ENCODE measurements at places on chromosomes 12 and 14.

GRCh38 chr14:99681101-99681831 lies 2.8 kb upstream of the CYP46A1 start:
- DNase-seq = peak; percentile 52

DNA sequence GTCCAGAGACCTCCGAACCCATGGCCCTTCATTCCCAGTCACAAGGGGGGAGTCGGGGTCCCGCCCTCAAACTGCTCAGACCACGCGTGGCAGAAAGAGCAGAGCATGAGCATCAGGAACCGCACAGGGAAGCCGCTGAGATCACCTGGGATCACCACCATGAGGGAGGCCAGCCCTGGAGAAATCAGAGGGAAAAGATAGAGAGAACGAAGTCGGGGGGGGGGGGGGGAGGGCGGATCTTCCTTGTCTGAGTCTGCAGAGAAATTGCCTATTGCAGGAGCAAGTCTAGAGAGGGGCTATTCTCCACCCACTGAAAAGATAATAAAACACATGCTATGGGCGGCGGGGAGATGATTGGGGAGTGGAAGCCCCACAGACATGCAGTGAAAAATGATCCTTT lies 884 bp upstream of the TMEM132C start:
- DNase-seq = peak; percentile 52

- DNase-seq = peak; percentile 94
Observed at GRCh38 chr12:53701518-53702264, 25.6 kb downstream of the CALCOCO1 start.

DNA sequence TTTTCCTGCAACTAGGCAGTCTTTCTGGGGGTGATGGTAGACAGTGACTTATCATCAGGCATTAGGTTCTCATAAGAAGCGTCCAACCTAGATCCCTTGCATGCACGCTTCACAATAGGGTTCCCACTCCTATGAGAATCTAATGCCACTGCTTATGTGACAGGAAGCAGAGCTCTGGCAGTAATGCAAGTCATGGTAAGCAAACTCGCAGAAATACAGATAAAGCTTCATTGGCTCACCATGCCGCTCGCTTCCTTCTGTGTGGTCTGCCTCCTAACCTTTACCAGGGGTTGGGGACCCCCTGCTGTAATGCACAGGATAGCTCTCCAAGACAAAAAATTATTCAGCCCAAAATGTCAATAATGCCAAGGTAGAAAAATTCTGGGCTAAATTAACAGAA lies 864.2 kb downstream of the TRHDE start:
- no peak for DNase-seq

DNA sequence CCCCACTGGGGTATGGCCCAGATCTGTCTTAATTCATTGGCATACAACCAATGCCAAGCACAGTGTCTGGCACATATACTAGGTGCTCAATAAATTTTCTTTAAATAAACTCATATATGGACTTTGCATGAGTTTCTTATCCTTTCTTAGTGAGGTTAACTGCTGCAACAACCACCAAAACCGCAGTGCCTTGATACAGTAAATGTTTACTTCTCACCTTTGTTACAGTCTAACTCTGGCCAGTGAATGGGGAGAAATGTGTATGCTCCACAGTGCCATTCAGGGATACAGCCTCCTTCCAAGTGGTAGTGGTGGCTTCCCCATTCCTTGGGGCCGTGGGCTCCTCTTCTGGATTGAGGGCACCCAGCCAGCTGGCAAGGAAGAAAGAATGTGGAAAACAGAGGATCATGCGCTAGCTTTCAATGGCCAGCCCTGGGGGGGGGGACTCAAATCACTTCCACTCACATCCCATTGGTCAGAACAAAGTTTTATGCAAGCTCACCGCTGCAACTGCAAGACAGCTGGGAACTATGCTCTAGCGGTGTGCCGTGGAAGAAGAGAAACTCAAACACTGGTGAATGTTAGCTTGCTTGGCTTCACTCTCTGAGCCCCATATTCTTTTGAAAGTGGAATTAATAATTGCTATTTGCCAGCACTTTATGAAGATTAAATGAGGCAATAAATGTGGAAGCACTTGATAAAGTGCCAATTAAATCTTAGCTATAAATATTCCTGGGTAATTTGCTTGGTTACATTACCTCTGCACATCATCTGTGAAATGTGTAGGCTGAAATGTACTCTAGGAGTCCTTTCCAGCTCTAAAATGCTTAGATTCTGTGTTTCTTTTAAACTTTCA lies 51.0 kb upstream of the SOCS2 start:
- peak; percentile 36 for DNase-seq

DNA sequence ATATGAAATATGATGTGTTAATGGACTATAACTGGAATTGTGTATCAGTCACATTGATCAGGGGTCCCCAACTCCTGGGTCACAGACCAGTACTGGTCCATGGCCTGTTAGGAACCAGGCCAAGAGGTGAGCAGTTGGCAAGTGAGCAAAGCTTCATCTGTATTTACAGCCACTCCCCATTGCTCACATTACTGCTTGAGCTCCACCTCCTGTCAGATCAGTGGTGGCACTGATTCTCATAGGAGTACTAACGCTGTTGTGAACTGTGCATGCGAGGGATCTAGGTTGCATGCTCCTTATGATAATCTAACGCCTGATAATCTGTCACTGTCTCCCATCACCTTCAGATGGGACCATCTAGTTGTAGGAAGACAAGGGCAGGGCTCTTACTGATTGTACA lies 72.3 kb downstream of the CDK17 start:
- DNase-seq = no peak

GRCh38 chr12:7373226-7373625 lies 69.4 kb downstream of the ACSM4 start:
- DNase-seq = no peak

- DNase-seq = peak; percentile 97
Observed at GRCh38 chr14:75147423-75148071, 20.7 kb upstream of the NEK9 start.

- DNase-seq = no peak
Observed at GRCh38 chr14:104598910-104599273, 5.7 kb downstream of the TMEM179 start.

DNA sequence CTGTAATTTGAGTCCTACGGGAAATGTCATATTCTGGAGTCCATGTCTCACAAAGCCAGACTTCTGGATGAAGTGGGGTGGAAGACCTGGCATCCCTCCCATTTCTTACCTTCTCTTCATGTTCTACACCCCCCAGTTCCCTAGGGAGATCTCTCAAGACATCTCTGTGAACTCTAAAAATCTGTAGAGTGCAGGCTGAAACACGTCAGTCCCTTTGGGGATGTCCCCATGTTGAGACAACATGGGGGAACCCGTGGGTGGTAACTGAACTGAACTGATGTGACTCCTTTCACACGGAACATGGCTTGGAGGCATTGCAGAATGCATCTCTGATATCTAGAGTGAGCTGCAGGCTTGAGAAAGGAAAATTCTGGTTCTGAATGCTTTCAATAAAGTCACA lies 15.2 kb downstream of the SERPINA12 start:
- no peak for DNase-seq

DNA sequence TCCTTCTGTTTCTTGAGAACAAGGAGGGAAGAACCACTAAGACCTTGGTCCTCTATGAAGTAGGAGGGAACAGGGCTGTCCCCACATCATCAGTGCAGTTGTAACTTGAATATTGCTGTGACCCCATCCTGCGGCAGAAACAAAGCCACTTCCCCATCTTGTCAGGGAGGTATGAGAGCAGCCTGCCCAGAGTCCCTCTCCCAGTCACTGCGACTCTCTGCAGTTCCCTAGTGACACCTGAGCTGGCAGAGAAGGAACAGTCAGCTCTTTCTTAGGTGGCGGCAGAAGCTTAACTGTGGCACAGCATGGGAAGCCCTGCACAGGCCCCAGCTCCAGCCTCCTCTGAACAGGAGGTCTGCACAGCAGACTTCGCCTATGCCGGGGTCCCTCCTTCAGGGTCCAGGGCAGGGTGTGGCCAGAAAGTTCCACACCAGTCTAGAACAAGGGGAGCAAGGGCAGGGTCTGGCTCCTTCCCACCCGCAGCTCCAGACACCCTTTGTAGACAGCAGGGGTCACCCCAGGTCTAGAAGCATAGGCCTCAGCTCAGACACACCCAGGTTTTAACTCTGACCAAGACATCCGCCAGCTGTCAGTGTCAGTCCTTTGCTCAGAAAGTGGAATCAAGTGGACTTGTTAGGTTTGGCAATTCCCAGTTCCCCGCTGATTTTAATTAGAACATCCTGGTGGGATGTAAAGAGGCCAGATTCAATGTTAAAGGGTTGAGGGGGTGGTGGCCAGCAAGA lies 36.8 kb downstream of the DEGS2 start:
- DNase-seq = no peak

GRCh38 chr12:110373025-110373424 lies 30.5 kb downstream of the ANAPC7 start:
- DNase-seq = peak; percentile 40

DNA sequence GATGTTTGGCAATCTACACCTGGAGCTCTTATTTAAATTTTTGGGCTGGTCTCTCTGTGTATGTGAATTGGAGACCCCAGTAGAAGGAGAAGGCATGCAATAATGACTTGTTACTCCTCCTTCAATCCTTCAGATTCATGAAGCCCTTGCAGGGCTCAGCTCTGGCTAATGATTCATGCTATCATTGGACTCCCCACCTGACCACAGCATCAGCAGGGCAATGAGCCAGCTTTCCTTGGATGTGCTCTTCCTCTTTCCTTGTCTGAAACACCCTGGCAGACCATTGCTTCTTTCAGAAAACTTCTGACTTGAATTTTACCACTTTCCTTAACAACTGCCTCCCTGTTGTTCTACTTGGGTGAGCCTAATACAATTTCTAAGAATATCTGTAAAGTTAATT lies 1019.2 kb downstream of the AACS start:
- no peak for DNase-seq

GRCh38 chr12:31246470-31246850 lies 79.5 kb downstream of the SINHCAF start:
- peak; percentile 87 for DNase-seq

GRCh38 chr12:122403115-122403770 lies 19.2 kb downstream of the CLIP1 start:
- no peak for DNase-seq

DNA sequence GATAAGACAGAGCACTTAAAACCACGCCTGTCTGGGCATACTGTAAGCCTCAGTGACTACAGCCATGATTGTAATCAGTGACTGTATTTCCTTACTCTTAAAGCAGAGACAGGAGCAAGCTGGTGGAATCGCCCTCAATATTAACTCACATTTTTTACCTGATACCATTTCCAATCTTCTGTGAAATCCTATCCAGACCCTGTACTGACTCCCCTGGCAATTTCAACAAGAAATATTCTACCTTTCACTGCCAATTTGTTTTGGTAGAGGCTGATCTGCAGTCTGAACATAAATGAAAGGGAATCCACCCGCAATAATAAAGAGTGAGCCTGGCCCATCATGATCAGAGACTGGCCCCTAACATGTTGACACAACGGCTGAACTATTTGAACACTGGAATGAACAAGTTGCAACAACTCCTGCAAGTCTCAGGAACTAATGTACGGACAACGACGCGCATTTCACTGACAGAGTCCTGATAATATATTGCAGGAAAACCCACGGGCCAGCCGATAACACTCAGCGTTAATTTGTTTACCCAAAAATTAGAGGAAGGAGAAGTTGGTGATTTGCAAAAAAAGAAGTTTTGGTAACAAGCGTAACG lies 195.5 kb upstream of the BTG1 start:
- DNase-seq = no peak

GRCh38 chr14:60106339-60106738 lies 14.6 kb downstream of the PCNX4 start:
- no peak for DNase-seq

DNA sequence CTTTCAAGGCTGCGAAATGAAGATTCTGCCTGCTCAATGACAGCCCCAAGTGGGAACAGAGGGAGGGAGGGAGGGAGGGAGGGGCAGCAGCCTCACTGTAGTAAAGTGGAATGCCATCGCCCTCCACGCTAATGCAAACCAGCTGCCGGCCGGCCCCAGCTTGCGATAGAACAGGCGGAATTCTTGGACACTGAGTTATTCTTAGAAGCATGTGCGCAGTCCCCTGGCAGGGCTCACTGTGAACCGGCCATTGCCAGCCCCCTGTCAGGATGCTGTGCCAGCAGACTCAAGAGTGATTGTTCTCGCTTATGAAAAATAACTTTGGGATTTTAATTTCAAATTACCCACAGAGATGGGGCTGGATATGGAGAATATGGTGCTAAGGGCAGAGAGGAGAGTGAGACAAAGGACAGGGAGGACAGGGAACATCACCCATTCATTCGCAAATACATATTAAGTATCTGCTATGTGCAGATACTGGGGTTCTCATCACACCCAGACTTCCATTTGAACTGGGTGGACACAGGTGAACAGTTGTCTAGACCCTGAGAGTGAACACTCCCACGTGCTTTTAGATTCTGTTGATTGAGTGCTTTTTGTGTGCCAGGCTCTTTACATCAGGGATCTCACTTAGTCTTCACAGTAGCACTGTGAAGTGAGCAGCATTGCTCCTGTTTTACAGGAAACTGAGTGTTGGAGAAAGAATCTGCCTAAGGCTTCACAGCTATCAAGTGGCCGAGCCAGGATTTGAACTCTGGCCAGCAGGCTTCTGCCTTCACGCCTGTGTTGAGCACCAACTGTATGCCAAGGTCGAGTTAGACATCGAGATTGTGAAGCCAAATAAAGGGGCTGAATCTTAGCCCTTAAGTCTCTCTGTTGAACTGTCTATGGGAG lies 192.9 kb downstream of the C12orf75 start:
- peak; percentile 93 for DNase-seq

DNA sequence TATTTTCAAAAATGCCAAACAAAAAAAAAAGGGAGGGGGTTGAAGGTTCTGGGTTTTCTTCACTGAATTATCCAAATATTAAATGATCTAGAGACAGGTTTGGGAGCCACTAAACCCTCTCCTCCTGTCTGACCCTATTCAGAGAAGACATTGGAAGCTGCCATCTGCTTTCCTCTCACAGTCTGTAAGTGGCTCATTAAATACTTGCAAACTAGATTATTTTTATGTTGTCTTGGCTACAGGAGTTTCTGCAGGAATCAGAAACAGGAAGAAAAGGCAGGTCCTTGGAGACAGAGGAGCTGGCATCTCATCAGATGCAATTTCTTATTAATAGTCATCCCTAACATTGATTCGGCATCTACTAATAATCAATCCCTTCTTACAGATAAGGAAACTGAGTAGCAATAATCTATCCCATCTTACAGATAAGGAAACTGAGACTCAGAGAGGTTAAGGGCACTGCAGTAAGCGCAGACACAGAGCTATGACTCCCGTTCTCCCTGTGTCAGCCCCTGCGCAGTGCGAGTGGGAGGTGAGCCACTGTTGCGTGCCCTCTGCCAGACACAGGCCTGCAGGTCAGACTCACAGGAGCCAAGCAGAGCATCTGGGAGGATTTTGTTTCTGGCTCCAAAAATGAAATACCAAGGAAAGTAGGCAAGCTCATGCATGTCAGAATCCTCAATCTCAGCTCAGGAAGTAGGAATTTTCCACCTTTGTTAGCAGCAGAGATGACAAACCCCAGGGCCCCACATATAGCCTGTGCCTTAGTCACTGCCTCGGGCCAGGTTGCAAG lies 11.0 kb downstream of the BDKRB2 start:
- no peak for DNase-seq

GRCh38 chr14:72123755-72124154 lies 191.5 kb downstream of the RGS6 start:
- DNase-seq = no peak
